ENCODE measurements at places on chromosomes 7 and 10.
A peak's percentile ranks its signal among the peaks of the same experiment; 100 is the strongest.

DNA sequence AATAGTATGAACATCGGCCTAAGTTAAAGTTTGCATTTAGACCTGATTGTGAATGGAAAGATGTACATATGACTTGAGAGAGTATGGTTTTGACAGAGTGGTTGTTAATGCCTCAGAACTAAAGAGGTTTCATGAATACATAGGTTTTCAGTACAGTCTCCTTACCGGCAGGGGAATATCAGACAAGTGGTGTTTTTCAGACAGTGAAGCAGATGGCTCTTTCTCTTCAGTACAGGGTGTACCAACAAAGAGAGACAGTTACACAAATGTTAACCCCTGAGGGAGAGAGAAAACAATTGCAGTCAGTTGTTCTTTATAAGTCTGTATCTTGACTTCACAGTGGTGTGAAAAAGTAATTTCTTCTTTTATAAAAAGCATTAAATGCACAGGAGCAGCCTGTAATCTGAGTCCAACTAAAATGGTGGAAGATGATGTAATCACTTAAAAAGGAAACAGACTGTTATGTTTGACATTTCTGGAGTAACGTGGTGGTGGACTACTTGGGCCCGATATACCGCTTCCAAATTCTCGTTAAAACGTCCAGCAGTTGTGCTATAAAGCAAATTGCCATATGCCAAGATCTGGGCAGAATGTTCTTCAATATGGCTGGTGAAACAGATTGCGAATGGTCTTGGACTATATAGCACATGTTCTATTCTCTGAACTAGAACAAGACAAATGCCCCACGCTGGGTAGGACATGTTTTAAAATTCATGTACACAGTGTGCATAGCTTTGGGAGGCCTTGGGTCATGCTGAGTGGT lies 69.2 kb downstream of the SDK1 start:
- no peak for DNase-seq

GRCh38 chr7:43479042-43479441 lies 103.9 kb upstream of the STK17A start:
- DNase-seq: no peak

DNA sequence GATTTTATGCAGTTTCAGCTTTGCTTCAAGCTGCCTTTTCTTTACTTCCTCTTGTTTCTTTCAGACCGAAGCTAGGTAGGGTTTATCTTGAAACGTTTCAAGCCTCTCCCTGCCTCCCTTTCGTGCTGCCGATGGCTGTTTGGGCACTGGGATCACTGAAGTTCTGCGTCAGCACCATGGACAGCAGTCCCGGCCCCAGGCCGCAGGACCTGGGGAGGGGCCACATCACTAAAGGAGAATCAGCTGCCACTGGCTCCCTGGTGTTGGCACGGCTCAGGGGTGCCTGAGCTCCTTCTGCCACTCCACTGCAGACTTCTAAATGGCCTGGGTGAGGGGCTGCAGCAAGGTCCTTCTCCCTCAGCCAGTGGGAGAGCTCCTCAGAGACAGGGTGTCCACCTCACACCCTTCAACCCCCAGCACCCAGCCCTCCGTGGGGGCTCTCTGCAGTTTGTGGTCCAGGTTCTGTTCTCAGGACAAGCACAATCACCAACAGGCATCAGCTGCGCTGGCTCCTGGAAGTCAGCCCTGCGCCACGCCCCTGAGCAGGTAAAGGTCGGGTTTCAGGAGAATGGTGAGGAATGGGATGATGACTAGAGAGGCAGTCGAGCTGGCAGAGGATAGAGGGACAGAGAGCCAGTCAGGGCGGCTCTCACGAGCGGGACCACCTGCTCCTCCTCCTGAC lies 387.2 kb downstream of the TCERG1L start:
- DNase-seq: no peak

- no peak for DNase-seq
These were observed 3.9 kb upstream of the PWWP2B start for GRCh38 chr10:132392811-132393694.

GRCh38 chr7:11702938-11703337 lies 129.1 kb downstream of the THSD7A start:
- no peak for DNase-seq

DNA sequence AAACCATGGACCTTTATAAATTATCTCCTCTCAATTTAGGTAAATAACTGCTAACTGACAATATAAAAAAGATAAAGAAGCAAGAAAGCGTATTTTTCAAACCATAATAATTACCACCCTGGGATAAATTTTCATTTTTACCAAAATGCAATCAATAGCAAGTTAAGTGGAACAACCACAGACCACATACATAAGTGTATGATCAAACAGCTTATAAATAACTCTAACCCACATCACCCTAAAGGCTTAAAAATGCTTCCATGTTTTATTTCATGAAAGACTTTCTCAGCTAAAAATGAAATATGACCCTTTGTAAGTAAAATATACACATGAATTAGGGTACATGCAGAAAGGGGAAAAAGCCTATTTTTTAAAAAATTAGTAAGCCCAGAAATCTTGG lies 156.5 kb downstream of the SGMS1 start:
- no peak for DNase-seq

DNA sequence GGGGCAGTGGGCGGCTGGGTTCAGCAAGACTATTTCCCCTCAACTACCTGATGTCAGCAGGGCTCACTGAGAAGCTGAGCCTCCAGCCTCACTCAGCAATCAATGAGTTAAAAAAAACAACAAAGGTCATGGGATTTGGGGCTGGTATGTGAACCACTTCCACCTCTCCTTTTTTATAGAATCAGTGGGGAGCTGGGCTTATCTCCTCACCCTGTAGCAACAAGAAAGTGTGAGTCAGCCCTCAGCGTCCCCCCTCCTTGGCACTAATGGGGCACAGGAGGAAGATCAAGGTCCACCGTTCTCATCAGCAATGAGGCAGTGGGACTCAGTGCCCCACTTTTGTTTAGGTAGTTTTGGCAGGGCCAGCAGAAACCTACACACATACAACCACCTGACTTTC lies 823.5 kb upstream of the POM121L12 start:
- DNase-seq: no peak

DNA sequence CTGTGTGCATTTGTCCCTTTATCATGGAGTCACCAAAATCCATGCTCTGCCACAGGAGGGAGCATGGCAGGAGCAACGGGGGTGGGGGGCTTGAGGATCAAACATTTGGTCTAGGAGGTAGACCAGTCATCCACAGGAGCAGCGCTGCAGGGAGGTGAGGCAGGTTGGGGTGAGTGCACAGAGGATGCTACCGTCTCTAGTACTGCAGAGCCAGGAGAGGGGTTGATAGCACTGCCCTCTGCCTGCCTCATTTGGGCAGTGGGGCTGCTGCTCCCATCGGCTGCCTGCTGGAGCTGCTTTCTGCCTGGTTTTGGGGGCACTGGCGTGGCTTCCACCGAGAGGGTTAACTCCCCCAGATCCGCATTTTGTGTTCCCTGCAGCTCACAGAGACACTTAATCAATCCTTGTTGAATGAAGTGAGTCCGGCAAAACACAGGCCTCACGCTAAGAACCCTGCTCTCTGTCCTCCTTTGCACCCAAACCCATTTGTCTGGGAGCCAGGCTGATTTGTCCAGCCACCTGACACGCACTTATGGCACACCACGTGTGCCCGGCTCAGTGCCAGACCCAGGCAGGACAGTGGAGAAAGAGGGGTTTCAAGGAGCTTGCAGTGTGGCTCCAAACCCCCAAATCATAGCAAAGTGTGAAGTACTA lies 527.1 kb upstream of the FOXK1 start:
- no peak for DNase-seq

DNA sequence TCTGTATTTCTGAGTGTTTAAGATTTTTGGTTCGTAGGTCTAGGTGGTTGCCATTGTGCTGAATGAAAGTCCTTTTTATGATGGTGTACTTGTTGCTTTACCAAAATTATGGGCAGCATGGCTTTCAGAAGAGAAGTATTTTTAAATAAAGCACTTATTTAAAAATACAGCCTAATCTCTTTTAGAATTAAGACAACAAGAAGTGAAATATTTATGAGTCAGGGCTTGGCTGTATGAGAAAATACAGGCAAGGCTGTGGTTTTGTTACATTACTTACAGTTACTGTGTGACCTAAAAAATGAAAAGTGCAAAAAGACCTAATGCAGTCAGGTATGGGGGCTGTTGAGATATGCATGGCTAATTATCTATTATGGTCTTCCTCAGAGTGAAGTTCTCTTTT lies 185.2 kb upstream of the PPP1R3A start:
- no peak for DNase-seq

GRCh38 chr7:98531717-98532116 lies 85.4 kb upstream of the NPTX2 start:
- DNase-seq: no peak

DNA sequence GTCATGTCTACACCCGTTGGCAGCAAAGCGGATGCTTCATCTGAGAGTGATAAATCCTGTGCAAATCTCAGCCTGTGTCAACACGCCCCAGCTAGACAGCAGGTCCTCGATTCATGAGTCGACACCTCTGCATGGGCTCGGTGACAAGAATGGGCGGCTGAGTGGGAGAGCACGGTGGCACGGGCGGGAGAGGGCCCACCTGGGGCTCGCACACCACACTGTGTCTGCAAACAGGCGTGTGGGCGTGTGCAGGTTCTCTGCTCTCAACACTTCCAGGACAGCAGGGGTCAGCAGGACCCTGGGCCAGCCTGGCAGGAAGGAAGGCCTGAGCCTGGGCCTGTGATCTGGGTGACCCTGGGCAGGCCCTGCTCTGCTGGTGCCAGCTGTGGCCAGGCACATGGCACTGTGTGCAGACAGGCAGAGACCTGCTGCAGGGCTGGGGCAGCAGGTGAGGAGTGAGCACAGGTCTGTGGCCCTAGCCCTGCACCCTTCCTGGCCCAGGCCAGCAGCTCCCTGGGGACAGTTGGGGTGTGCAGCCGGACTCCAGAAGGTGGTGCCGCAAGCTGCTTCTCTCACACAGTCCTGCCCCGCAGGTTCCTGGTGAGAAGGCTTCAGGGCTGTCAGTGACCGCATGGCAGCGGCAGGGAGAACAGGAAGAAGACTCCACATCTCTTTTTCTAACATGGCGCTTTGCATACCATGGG lies 216.4 kb downstream of the ELFN1 start:
- no peak for DNase-seq

DNA sequence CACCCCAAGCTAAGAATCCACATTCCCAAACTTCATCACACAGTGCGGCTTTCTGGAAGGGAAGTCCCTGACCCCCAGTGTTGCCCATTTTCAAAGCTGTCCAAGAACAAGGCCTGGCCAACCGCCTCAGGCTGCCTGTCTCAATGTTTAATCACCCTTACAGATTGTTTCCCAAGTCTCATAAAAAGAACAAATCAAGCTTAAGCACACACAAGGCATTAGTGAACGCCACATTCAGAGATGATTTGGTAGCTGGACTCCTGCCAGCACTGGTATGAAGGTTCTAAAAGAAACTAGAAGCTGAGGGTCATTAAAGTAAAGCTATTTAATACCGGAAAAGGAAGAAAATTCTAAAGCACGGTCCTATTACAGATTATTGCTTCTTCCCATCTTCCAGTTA lies 35.6 kb downstream of the C10orf90 start:
- DNase-seq: no peak

- no peak for DNase-seq
These were observed 58.3 kb downstream of the CPXM2 start for GRCh38 chr10:123833170-123833850.

GRCh38 chr7:157682064-157682945 lies 345.5 kb downstream of the DNAJB6 start:
- DNase-seq: no peak

GRCh38 chr7:10973061-10973941 lies at the start of gene PHF14:
PHF14 (plus strand) TSS chr7:10973872; CDS start chr7:10974324, 452 bp downstream.
- DNase-seq: peak; percentile 96

DNA sequence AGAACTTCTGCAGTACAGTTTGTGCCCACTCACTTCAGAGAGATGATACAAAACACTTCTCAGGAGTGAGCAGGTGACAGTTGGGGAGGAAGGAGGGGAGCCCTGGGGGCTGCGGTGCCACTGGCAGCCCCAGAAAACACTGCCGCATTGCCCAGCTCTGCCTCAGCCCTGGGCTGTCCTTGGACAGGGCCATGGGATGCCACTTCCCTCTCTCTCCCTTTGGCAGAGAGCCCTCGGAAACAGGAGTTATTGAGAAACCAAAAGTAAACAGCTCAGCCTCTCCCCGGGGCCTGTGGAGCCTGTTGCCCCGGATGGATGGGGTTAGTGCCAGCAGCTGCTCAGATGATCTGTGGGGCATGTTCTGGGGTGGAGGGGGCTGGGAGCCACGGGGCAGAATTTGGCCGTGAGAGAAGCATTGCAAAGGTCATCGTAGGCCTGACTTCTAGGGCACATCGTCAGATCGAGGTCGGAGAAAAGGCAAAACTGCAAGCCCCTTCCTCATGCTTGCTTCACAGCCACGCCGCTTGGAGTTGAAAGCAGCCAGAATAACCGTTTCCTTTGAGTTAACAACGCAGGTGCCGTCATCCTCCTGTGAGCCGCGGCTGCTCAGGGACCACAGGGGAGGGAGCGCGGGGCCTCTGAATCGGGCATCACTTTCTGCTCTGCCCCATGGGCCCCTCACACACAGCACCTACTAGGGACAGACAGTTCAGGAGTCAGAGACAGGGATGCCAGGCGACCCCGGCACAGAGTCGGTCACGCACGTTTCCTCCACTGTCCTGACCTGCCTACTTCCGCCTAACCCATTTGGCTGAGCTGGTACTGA lies 256.4 kb downstream of the CAMK1D start:
- DNase-seq: peak; percentile 39

DNA sequence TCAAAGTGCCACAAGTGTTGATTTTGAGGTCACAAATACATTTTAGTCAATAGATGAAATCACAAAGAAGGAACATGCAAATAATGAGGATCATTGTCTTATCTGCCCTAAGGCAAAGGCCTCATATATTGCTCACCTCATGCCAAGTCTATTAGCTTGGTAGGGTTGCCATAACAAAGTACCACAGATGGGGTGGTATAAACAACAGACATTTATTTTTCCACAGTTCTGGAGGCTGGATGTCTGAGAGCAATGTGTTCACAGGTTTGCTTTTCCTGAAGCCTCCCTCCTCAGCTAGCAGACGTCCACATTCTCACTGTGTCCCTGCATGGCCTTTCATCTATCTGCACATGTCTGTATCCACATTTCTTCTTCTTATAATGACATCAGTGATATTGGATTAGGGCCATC lies 59.6 kb downstream of the RELN start:
- no peak for DNase-seq

GRCh38 chr10:50211670-50212069 lies 39.6 kb downstream of the ASAH2 start:
- no peak for DNase-seq

DNA sequence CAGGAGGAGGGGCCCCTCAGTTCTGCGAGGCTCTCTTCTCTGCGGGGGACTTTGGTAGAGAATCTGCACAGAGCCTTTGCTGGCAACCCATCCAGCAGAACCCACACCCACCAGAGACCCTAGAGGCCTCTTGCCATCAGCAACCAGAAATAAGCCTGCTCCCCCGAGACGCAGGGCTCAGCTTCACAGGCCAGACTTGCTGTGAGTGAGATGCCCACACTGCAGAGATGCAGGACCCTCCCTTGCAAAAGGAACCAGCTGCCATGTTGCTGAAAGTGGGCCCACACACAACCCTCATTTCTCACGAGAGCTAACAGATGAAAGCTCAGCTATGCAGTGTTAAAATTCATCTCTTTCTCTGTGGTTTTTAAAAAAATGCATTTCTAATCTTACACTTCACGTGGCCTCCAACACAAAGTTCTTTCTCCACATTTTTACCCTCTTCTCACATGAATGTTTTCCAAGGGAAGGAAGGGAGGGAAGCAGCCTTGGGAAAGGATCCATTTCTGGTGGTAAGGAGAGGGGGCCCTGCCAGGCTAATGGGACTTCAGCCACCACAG lies 171.6 kb downstream of the CCDC3 start:
- no peak for DNase-seq

- DNase-seq: no peak
These were observed 321.0 kb downstream of the TCERG1L start for GRCh38 chr10:130990486-130990885.

GRCh38 chr10:92800134-92800733 lies 48.1 kb upstream of the EXOC6 start:
- DNase-seq: no peak

GRCh38 chr7:139651914-139652313 lies 125.9 kb downstream of the HIPK2 start:
- no peak for DNase-seq
